ENCODE measurements at places on chromosomes 2 and 18. TPM values are rescaled to one million over a fixed set of nuclear protein-coding genes. Genes with fewer than 3 reads are reported as not detected.

Gene GATA6
- total RNA-seq = 0.17 TPM

Gene SERPINB12
- total RNA-seq = not detected

Gene KCNS3
- 5.5 TPM for total RNA-seq

Gene ACOXL
- total RNA-seq = not detected

Gene SH3RF3
- total RNA-seq = 12.4 TPM

Gene SLC39A10
- total RNA-seq = 97.8 TPM

Gene RAPGEF4
- total RNA-seq = 293 TPM

Gene MC4R
- total RNA-seq = 4.3 TPM

Gene ANKRD62
- 1.6 TPM for total RNA-seq

GRCh38 chr18:39599251-39599650 lies 2033.7 kb upstream of the CELF4 start:
- DNase-seq = no peak

DNA sequence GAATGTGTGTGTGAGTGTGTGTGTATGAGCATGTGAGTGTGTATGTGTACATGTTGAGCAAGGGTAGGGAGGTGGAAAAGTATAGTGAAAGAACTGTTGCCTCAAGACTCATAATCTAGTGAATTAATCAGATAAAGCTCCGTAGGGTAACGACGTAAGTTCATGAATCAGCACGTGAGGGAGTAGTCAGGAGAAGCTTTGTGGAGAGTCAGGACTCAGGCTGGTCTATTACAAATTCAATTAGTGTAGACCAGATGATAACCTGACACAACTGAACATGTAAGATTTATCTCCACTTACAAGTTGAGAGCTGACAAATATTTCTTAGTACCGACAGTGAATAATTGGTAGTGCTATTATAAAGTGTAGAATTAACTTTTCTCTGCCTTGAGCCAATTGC lies 194.5 kb downstream of the RAD51AP2 start:
- no peak for DNase-seq

DNA sequence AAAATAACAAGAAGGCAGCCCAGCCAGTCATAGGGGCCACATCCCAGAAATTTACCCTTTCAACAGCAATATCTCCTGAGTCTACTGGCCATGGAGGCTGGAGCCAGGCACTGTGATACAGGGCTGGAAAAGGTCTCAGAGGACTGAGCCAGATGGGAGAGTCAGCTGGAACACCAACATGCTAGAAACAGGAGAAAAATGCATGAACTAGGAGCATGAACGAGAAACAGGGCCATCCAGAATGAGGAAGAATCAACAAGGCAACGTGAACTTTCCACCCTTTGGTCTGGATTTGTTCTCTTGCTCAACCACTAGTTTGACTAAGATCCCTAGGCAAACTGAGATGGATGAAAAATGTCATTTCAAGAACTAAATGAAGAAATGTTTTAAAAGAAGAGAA lies 13.1 kb downstream of the PID1 start:
- DNase-seq = no peak

DNA sequence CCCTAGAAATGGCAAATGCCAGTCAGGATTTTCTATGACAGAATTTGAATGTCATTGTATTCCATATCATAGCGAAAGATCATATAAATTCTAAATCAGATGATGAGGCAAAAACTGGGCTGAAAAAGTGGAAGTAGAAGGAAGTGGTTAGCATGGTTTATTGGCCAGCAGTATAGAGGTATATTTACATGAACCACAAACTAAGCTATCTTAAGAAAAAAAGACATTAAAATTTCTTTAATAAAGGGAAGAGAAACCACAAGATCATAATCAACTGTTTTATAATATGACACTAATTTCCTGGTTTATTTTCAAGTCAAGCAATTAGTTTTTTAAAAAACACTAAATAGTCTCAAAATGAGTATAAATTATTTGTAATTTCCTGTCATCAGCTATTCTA lies 123.2 kb upstream of the LRP1B start:
- no peak for DNase-seq

DNA sequence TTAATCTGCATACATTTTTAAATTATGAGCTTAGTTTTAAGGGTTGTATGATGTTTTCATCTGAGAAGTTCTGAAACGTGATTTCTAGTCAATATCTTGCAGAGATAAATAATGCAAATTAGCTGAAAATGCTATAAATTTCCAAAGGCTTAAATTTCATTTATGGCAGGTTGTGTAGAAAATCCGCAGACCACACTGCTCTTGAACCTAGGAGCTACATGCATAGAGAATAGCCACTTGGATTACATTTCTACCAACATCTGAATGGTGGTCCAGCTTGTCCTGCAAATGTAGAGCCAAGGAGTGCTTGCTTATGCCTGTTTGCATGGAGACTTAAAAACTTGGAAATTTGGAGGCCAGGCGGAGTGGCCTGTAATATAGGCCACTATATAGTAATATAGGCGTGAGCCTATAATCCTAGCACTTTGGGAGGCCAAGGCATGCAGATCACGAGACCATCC lies 6.8 kb downstream of the MAT2A start:
- no peak for DNase-seq

GRCh38 chr18:74234326-74235171 lies 57.2 kb downstream of the CYB5A start:
- no peak for DNase-seq

DNA sequence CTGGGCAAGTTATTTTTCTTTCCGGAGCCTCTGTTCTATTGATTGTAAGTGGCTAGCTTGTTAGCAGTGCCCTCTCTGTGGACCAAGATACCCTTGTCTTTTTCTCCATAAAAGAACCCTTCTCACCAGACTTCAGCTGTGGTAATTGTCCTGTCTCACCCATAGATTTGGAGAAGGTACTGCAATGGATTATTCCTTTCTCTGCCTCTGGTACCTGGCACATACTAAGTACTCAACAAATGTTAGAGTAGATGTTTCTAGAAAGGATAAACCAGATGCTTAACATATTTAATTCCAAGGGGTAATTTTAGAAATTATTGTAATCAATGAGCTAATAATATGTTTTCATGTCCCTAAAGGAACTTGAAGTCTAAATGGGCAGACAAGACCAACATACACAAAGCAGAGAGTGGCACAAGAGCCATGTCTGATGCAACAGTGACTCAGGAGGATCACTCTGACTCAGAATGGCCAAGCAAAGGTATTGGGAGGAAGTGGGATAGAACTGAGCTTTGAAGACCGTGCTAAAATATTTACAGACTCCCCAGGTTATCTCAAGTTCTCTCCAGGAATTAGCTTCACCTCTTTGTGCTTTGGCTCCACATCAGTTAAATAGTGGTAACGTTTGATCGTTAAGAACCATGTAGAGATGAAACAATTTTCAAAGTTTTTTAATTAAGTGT lies 129.7 kb upstream of the OSR1 start:
- no peak for DNase-seq

- no peak for DNase-seq
Measured at GRCh38 chr2:152038441-152038958, 60.3 kb downstream of the CACNB4 start.

GRCh38 chr2:67626656-67627055 lies 229.5 kb downstream of the ETAA1 start:
- no peak for DNase-seq

GRCh38 chr18:49151482-49151881 lies 200.7 kb upstream of the SMAD7 start:
- no peak for DNase-seq

DNA sequence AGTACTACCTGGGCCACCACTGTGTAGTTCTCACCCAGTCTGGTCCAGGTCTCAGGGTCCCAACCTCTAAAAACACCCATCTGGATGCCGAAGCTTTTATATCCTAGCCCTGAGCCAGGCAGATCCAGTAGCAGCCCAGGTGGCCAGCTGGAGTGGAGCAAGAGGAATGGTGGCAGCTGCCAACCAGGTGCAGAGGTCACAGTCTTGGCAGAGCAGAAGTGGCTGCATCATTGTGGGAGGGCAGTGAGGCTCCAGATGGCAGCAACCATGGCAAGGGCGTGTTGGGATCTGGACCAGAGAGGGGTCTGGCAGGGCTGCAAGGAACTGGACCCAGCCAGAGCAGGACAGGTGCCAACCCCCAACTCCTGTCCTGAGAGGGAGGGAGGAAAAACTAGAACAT lies 72.2 kb upstream of the AGAP1 start:
- no peak for DNase-seq

DNA sequence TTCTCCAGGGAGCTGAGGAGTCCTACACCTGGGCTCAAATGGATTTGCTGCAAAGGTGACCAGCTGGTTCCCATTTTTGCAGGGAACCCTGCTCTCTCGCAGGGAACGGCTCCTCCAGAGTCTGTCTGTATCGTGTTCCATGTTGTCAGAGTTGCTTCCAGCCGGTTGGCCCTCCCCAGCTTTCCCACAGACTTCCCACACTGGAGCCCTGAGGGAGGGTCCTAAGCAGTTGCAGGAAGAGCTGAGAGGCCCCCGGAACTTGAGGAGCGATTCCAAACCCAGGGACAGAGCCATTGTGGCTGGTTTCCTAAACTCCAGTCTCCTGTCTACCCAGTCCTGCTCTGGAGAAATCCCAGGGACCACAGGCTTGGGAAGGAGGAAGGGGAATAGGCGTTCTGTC lies 121.7 kb upstream of the PPP1CB start:
- no peak for DNase-seq

- no peak for DNase-seq
Measured at GRCh38 chr2:216688731-216689340, 6.5 kb downstream of the IGFBP5 start.

GRCh38 chr2:149449017-149449416 lies 118.6 kb downstream of the LYPD6 start:
- no peak for DNase-seq

DNA sequence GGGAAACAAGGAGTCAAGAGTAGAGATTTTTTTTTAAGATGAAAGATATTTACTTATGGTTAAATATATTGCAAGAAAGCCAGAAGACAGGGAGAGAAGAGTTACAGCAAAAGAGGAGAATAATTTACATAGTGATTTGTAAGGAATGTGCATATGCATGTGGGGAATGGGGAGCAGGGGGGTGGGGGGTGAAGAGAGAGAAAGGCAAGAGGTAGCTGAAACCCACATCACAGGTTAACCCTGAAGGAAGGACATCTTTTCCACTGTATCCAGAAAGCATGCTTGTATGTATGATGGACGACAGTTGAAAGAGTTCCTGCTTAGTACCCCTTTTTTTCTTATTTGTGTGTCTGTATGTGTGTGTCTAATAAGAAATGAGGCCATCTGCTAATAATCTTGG lies 371.9 kb downstream of the RAD51AP2 start:
- DNase-seq = no peak

GRCh38 chr2:232587512-232587911 lies 37.0 kb downstream of the EIF4E2 start:
- no peak for DNase-seq

DNA sequence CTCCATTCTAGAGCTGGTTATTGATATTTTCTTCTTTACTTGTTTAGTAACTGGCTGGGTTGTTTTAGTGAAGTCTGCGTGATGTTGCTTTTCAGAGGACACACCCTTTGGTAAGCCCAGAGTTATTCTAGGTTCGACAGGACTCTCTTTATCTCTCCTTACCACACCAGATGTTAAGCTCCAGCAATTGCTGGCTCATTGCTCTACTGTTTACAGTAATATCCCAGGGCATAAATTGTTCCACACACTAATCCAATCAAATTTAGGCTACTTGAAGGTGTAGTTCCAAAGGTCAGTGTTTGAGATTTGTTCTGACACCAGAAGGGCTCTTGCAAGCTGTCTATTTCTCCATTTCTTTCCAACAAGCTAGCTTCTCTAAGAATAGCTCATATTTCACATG lies 506.6 kb downstream of the NR4A2 start:
- DNase-seq = no peak

GRCh38 chr18:59093668-59094067 lies 46.0 kb upstream of the SEC11C start:
- DNase-seq = no peak

GRCh38 chr2:98520806-98521205 lies 76.1 kb downstream of the INPP4A start:
- no peak for DNase-seq

DNA sequence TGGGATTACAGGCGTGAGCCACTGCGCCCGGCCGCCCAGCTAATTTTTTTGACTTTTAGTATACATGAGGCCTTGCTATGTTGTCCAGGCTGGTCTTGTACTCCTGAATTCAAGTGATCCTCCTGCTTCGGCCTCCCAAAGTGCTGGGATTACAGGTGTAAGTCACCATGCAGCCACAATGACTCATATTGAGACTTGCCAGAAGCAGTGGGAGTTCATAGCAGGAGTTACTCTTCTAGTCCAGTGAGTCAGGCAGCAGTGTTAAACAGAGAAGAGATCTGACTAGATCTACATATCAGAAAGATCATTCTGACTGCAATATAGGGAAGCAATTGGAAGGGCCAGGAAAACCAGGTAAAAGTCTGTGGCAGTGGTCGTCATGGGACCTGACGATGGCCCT lies 1.5 kb upstream of the FLACC1 start:
- no peak for DNase-seq

DNA sequence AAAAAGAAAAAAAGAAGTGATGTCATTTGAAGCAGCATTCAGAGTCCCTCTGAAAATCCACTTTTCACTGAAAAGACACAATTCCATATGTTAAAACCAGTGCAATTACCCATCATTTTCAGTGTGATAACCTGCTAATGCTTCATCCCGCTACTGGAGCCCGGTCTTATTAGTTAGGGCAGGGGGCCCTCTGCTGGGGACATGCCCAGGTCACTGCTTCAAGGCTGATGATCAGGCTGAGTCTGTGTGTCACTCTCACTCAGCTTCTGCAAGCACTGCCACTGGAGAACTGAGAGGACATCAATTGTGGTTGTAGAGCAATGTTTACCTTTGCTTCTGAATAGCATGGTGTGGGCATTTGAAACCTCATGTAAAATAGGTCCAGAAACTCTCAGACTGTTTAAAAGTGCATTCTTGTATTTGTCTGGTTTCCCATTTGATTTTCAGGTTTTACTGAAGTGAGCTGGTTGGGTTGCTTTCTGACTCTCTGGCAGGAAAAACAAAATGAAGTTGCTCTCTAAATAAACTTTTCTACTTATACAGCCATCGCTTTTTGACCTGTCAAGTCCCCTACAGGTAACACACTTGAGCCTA lies 49.2 kb upstream of the NXPH2 start:
- no peak for DNase-seq

- DNase-seq = no peak
Measured at GRCh38 chr18:47935321-47936055, 5.0 kb upstream of the SMAD2 start.

- no peak for DNase-seq
Measured at GRCh38 chr2:126431136-126431535, 224.8 kb upstream of the GYPC start.

GRCh38 chr2:195602687-195603086 lies 54.3 kb upstream of the SLC39A10 start:
- no peak for DNase-seq

Data from dorsolateral prefrontal cortex (tissue), 122 donors.